ENCODE measurements at places on chromosomes 7 and 10.

GRCh38 chr7:90817151-90817550 is 221.0 kb downstream of the CDK14 start:
- no peak for DNase-seq

DNA sequence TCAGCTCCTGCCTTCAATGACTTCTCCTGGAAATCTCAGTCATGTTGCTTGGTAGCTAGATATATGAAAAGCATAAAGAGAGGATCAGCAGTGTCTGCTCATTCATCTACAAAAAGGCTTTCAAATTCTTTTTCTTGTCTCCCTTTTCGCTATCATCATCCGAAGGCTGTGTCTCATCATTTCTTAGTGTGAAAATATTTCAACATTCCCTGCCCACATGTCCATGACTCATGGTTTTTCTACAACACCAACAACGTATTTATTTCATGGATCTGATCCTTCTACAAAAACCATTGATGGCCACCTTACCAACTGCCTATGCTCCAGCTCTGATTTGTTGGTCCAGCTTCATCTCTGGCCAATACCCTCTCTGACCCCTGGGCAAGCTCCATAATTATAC is 472.5 kb upstream of the GHITM start:
- DNase-seq, result no peak

GRCh38 chr7:34013421-34013820 is 108.1 kb downstream of the BMPER start:
- no peak for DNase-seq

DNA sequence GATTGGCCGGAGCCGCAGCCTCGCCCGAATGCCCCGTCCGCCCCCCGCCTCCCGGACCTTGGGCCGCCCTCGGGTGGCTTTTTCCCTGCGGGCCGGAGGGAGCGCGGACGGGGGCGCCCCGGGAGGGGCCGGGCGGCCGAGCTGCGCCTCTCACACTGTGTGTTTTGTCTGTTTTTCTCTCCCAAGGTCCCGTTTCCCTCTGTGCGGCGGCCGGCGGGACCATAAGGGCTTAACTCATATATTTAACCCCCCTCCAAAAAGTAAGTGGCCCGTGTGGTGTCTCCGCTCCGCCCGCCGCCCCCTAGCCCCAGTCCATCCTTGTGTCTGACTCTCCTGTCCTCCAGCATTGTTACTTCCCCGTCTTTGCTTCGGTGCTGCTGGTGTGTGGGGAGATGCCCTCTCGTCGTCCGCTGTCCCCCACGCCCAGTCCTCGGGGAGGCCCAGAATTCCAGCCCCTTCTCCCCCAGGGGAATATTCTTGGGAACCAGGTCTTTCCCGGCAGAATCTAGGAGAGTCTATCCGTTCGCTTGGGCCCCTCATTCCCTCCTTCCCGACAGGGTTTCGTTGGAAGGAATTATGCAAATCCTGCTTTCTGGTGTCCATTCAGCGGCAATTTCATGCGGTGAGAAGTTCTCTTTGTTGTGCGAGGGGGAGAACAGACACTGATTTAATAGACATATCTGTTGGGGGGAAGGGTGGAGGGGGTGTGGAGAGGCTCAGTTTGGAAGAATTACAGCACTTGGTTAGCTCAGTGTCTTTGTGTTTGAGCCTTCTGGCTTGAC is 1.3 kb downstream of the LCOR start:
- DNase-seq, result no peak

DNA sequence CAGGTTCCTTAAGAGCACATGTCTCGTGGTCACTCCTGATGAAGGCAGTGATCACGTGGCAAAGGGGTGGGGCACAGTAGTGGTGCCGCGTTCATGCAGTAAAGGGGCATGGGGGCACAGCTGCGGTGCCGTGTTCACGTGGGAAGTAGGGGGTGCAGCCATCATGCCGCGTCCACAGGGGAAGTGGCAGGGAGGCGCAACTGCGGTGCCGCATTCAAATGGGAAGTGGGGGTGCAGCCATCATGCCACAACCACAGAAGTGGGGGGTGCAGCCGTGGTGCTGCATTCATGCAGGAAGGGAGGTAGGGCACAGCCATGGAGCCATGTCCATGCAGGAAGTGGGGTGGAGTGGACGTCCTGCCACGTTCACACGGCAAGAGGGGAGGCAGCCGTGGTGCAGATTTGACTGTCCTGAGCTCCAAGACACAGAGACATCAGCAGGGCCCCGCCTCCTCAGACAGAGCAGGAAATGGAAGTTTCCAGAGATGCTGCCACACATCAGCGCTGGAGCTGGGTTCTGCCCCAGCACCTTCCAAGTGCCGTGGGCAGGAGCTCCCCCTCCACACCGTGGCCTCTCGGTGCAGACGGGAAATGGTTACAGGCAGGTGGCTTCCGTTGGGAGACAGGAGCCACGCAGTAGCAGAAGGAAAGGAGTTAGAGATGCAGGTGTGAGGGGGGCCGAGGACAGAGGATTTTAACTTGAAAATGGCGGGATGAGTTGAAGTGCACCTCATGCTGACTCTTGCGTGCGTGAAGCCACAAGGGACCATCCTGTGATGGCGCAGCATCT is 95.0 kb upstream of the DDC start:
- peak; percentile 34 for DNase-seq

DNA sequence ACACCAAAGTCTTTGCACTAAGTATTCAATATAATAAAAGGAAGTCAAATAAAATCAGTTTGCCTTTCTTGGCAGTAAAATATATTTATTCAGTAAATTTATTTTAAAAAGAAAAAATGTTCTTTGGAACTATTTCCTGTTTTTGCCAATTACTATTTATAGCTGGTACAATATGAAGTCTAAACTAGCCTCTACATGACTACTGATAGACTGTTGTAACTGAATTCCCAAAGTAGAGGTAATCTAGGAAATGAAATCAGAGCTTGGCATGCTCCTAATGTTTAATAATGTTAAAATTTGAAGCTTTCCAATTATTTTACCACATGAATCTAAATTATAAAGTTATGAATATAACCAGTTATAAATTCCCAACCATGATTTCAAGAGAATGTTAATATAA is 385.5 kb downstream of the SEMA3D start:
- DNase-seq, result no peak

DNA sequence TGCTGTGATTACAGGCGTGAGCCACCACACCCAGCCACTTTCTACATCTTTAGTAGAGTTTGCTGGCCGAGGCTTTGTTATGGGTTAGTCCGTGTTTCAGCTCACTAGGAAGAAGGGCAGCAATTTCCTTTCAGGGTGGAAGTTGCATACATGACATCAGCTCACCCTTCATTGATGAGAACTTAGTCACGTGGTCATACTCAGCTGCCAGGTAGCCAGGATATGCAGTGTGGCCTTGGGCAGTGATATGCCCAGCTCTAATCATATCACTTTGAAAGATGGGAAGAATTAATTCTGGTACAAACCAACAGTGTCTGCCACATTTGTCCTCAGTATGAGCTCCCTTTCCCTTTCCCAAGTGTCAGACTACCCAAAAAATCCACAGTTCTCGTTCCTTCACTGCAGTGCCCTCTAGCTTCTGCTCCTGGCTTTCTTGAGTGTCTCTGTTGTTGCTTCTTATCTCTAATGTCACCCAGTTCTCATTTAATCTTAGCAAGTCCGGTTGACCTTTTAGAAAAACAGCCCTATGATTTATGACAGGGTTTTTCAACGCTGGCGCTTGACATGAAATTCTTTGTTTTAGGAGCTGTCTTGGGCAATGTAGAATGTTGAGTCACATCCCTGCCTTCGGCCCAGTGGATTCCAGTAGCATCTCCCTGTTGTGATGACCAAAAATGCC is 108.7 kb upstream of the ITGB1 start:
- DNase-seq, result no peak

DNA sequence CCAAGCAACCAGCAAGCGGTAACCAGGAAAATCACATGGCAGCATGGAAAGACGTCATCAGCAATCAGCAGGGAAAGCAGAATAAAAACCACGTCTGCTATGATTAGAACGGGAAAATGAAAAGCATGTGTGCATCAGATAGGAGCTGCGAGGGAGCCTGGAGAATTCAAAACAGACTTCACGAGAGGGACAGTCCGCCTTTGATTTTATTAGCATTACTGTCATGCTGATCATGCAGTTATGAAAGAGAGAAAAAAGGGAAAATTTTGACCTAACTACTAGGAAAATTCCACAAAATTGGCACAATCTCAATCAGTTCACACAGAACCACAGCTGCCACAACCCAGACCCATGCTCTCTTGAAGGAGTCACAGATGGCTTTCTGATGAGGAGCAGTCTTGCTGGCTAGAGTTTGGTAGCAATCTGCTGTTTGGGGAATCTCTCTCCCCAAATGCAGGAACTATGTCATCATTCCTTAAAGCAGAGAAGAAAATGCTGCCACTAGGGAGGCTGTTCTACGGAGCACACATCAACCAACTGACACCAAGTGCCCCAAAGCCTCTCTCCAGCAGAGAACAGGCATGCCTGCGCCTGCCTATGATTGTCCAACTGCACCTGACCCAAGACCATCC is 295.9 kb downstream of the TNS3 start:
- no peak for DNase-seq

DNA sequence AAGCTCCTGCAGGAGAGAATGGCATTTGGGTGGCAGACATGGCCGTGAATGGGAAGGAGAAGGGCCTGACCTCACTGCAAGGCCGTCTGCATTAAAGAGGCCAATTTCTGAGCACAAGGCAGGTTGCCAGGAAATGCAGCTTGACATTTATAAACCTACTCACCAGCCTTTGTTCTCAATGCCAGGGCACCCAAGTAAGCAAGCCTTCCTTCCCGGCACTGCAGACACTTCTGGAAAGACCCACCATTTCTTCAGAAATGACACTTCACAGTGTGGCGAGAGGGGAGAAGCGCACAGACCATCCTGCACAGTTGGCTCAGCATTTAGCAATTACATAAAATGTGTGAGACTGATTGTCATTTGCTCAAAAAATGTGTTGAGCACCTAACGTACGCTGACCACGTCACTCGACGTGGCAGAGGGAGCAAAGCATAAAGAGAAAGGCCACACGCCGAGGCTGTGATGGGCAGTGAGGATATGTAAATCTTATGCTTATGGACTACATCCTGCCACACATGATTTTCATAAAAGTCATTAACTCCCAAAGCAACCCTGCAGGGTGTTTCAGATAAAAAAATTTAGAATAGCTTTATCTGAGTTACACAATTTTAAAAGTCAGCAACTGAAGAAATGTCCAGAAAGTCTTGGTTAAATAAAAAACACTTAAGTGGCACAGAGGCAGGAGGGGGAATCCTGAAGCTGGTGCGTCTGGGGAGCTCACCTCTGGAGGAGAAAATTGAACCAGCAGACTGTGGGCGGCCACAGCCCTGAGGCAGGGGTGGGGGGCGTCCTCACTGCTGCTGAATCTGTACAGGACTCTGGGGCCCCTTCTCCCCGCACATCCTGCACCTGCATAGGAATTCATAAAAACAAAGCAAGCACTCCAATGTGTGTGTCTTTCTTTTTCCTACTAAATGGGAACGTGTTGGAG is 543.8 kb downstream of the PTPRN2 start:
- DNase-seq, result no peak

- no peak for DNase-seq
These were observed 342.1 kb downstream of the SEMA3D start for GRCh38 chr7:84844771-84845170.

DNA sequence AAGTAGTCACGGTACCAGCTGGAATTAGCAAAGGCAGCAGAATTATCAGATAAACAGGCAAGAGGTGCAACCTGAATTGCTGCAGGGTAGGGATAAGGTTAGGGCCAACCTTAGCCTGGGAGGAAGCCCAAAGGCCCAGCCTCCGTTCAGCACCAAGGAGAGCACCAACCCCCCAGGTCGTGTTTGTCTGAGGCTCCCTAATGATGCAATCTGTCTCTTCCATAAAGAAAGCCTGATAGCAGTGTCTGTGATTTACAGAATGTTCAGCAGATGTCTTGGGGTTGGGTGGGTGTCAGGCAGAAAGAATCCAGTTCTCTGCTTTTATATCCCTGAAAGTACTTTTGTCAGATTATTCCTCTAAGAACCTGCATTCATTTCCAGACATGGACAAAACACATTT is 328.4 kb upstream of the AOAH start:
- no peak for DNase-seq

DNA sequence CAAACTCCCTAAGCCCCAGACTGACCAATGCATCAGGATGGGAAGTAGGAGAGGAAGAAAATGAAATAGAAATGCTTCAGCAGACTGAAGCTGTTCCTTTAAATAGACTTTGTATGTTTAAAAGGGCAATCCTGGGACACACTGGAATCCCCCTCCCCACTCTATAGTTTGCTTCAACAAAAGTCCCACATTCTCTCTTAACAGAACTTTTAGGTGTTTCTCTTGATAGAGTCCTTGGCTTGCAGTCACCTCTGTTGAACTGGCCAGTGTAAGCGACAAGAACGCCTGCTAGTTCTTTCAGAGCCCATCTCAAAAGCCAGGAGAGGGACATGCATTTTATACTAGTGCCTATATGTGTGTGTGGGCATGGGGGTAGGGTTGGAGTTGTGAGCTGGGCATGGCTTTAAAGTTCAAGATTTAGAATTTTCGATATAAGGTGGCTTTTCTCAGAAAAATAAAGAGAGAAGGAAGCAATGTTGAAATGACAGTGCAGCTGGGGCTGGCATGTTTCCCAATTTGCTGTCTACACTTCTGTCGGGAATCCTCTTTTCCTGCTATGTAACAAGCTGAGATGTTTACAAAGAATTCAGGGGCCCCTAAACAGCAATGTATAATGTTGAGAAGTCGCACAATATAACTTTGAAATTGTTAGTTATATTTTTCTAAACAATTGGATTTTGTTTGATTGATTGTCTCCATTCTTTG is 2.1 kb downstream of the TBX20 start:
- DNase-seq, result no peak

DNA sequence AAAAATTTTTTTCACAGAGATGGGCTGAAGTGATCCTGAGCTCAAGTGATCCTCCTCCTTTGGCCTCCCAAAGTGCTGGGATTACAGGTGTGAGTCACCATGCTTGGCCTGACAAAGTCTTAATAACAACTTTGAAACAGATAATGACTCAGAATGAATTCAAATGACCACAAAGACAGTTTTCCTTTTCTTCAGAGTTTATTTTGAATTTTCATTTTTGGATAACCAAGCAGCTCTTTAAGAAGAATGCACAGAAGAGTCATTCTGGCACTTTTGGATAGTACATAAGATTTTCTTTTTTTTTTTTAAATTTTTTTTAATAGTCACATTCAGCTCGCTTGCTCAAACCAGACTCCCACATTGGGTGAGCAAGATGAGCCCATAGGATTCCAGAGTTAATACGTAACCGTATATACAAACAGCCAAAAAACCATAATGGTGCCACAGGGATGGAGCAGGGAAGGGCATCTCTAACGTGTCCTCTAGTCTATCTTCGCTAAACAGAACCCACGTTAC is 43.0 kb upstream of the NMT2 start:
- DNase-seq, result no peak

GRCh38 chr10:58807629-58808022 is 295.0 kb downstream of the BICC1 start:
- DNase-seq, result no peak

GRCh38 chr7:151927540-151927939 is 28.7 kb upstream of the GALNTL5 start:
- no peak for DNase-seq
